ENCODE measurements at places on chromosomes 1 and 21.

DNA sequence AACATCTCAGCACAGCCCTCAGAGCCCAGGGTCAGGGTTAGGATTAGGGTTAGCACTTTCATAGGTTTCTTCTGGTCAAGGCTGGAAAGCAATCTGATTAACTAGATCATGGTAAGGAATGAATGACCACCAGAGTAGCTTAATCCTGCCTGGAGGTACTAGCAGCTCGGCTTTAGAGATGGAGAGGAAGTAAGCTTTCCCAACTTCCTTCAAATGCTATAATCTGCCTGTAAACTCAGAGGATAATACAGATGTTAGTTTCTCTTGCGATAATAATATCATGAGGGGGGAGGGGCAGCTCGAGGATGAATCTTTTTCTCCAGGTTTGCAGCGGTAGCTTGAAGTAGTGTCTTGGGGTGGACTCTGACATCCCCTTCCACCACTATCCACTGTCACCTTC, 194.9 kb downstream of the HIVEP3 start:
- DNase-seq, result no peak

DNA sequence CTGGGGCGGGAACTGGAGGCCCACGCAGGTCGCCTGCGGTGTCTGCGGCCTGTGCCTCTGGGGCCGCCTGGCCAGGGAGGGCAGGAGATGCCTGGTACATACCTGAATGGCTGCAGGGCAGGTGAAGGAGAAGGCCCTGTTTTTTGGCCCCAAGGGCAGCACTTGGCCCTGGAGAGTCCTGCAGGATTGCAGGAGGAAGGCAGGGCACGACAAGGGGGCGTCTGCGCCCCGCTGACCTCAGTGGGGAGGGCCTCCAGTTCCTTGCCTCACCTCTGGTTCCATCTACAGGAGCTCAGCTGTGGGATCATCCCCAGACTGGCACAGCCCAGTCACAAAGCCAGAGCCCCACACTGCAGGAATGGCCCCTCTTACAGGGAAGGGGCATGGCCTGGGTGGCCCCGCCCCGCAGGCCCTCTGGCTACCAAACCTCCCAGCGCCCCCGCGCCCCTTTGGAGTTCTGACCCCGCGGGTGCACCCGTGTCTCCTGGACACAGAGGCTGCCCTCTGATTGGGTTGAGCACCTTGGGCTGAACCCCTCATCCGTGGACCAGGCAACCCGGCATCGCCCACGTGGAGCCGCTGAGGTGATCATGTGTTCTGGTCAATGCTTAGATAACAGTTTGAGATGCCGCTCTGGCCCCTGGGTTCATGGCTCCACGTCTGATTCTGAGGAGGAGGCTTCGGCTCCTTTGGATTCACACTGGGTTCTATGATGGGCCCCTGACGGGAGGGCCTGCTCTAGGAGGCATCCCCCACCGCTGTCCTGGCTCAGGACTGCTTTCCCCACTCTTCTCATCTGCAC, 1.3 kb upstream of the PEX10 start:
- no peak for DNase-seq

GRCh38 chr21:39153373-39153772, 29.9 kb downstream of the PSMG1 start:
- DNase-seq, result no peak

DNA sequence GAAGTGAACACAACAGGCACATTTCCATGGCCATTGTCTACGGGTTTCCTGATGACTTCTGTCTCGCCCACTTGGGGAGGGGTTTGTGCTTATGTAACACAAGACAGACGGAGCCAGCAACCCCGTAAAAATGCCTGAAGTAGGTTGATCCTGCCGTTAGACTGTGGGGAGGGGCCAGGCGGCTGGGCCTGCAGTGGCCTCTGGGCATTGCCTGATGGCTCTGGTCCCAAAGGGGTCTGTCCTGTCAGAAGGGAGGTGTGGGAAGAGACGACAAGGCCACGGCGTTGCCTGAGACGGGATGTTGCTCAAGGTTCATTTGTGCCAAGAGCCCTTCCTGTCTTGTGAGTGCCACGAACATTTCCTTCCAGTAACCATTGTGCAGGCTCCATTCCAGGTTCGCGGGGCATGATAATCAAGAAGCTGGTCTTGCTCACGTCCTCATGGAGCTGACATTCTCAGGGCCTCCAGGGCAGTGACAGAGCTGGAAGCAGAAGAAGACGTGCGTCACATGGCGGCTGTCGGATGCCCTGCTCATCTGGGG, 44.7 kb downstream of the ABCG1 start:
- DNase-seq, result no peak

DNA sequence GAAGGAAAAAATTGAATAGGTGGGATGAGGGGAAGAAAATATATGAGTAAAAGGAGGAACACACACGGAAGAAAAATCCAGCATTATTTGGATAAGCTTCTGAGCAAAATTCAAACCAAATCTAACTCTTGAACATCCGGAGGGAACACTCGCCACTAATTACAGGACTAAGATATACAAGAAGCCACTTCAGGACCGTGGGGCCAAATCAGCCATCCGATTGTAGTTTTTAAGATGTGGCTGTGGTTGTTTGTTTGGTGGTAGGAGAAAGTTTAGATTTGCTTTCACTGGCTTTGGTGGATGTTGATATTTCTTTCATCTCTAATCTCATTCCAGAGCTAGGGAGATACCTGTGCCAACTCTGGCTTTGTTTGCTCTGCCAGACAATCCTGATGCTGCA, 43.7 kb upstream of the ADAMTS1 start:
- DNase-seq, result no peak

Measured in stimulated activated CD4-positive, alpha-beta T cell treated with anti-CD3 and anti-CD28 coated beads, Interleukin-4, amount 100 ng/mL, for 1 hour (primary cell).